ENCODE measurements at places on chromosomes 16 and 17.

DNA sequence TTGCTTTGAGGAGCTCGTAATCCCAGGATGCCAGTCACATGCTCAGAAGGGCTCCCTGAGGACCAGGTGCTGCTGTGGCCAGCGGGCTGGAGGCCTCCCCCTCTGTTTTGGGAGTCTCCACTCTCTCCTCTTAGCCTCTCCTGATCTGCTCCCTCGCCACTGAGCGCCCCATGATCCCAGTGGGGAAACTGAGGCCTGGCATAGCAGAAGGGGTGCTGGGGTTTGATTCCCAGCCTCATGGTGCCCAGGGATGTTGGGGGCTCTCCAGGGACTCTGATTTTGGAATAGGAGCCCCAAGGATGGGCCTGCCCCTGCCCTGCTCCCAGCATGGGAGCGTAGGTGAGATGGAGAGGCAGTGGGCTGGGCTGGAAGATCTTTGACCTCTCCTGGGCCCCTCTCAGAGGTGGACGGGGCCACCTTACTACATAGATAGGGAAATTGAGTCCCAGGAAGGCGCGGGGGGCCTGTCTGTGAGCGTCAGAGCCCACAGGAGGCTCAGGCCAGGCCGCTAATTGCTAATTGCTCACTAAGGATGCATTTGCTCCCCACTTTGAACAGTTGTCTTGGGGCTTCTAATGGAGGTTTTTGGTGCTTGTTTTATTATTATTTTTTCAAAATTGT, 525 bp upstream of the ADCY7 start:
- no peak for DNase-seq

- DNase-seq = no peak
These were observed 5.4 kb upstream of the TMEM220 start for GRCh38 chr17:10735251-10735650.

DNA sequence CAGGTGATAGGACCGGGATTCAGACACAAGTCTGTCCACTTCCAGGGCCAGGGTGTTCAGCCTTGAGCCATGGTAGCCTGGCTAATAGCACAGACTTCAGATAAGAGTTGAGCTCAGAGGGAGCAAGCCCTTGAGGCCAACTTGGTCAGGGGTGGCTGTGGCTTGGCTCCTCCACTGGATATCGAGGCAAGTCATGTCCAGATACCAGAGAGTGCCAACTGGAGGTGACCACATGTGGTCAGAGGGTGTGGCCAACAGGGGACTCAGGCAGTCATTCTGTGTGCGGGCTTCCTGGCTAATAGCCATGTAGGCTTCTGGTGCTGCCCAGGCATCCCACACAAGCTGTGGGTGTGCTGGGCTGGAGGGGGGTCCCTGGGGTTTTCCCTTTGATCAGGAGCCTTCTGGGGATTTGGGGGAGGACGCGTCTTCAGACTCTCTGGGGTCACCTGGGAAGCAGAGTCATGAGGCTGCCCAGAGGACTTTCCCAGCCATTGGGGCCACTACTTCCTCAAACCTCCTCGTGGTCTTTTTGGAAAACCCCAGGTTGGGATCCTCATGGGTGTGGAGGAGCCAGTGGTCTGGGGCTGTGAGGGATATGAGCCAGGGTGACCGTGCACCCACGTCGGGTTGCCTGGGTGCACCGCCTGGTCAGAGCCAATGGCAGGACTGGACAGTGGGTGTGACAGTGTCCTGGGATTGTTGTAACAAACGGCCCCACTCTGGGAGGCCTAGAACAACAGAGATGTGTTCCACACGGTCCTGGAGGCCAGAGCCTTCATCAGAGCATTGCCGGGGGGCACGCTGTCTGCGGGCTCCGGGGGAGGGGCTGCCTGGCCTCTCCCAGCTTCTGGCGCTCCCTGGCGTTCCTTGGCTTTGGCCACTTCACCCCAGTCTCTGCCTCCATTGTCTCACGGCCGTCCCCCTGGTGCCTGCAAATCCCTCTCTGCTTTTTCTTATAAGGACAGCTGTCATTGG, 25.0 kb downstream of the COX4I1 start:
- DNase-seq = no peak

GRCh38 chr17:19294443-19294842, 57.3 kb downstream of the EPN2 start:
- DNase-seq = no peak

GRCh38 chr16:66188917-66189725, 177.4 kb upstream of the CDH5 start:
- DNase-seq = no peak

- DNase-seq = no peak
These were observed 152.6 kb downstream of the MAP2K6 start for GRCh38 chr17:69567130-69567529.

GRCh38 chr16:86038926-86039310, 140.0 kb downstream of the IRF8 start:
- no peak for DNase-seq

DNA sequence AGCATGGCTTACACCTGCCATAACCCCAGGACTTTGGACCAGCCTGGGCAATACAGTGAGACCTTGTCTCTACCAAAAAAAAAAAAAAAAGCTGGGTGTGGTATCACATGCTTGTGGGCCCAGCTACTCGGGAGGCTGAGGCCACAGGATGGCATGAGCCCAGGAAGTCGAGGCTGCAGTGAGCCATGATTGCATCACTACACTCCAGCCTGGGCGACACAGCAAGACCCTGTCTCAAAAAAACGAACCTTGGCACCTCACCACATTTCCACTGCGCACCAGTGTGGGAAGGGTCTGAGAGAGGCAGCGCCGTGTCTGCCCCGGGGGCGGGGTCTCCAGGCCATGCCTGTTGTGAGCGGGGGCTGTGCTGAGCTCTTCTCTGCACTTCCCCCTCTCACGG, 6.3 kb downstream of the ACSF3 start:
- no peak for DNase-seq

All from T-helper 22 cell (primary cell).